ENCODE measurements at places on chromosomes 2 and 18.

DNA sequence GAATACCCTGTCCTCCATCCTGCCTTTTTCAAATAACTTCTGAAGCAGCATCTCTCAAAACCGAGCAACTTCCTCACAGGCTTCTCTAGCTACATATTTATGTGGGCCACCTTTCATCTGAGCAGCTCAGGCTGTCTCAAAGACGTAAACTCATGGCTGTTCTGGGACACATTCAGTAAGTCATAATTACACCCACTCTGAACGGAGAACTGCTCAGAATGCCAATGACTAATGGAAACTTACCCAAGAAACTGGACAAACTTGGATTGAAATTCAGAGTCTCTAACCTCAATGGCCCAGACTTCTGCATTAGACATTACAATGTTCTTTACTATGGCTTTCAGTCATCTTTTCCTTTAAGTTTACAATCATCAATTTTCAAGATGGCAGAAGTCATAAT, 145.2 kb downstream of the RAD51AP2 start:
- no peaks in the 10 kb centered on the region for H3K36me3 ChIP-seq
- DNase-seq = no peak
- H3K4me1 ChIP-seq = no peaks in the 10 kb centered on the region
- no peak overlapping the region for H3K27ac ChIP-seq
- H3K27me3 ChIP-seq = no peaks in the 10 kb centered on the region

- H3K27me3 ChIP-seq = peaks cover 7% of the 10 kb centered on the region
- no peak overlapping the region for H3K4me3 ChIP-seq
- DNase-seq = no peak
- H3K36me3 ChIP-seq = peaks cover 3% of the 10 kb centered on the region
- peaks cover 15% of the 10 kb centered on the region for H3K4me1 ChIP-seq
Observed at GRCh38 chr2:136175466-136175865, 57.5 kb upstream of the CXCR4 start.

DNA sequence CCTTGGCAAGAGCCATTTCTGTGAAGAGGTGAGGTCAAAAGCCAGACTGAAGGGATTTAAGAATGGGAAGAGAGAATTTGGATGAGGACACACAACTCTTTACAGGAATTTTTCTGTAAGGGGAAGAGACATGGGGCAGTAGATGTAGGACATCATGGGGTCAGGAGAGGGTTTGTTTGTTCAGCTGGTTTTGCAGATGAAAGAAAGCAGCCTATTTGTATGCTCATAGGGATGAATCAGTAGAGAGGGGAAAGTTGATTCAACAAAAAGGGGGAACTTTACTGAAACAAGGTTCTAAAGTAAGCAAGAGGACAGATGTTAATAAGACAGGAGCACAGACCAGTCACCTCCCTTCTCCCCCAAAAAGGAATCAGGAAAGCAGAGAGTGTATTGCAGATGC, 11.2 kb downstream of the SCG2 start:
- H3K4me1 ChIP-seq = no peaks in the 10 kb centered on the region
- H3K4me3 ChIP-seq = no peak overlapping the region
- DNase-seq = no peak
- H3K36me3 ChIP-seq = no peaks in the 10 kb centered on the region
- no peak overlapping the region for H3K27ac ChIP-seq

- no peak for DNase-seq
- H3K27ac ChIP-seq = peak overlapping the region; percentile 81
- peaks cover 53% of the 10 kb centered on the region for H3K4me1 ChIP-seq
Observed at GRCh38 chr2:106147665-106148064, 46.4 kb downstream of the UXS1 start.

DNA sequence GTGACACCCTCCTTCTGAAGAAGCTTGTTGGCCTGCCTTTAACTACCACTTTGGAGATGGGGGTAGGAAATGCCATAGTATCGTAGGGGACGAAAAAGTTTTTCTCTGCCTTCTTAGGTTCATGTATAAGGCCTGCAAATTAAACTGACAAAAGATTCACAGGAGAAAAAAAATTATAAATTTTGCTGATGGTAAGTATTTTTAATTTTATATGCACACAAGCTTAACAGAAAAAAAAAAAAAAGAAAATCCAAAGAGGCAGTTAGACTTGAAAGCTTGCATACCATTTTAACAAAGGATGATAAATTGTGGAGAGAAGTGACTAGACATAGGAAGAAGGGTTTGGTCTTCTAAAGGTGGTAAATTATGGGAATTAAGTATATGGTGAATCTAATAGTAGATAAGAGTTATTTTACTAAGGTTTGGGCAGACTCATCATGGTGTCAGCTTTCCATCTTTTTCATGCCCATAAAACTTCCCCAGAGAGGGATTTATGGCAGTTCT, 62.5 kb upstream of the B3GNT2 start:
- no peaks in the 10 kb centered on the region for H3K36me3 ChIP-seq
- H3K27me3 ChIP-seq = no peaks in the 10 kb centered on the region
- H3K27ac ChIP-seq = no peak overlapping the region

- peak overlapping the region; percentile 95 for H3K27ac ChIP-seq
- H3K27me3 ChIP-seq = peaks cover 27% of the 10 kb centered on the region
- DNase-seq = no peak
- peaks cover 50% of the 10 kb centered on the region for H3K4me1 ChIP-seq
- peaks cover 44% of the 10 kb centered on the region for H3K36me3 ChIP-seq
Observed at GRCh38 chr2:96636551-96637171, 1.5 kb downstream of the KANSL3 start.

DNA sequence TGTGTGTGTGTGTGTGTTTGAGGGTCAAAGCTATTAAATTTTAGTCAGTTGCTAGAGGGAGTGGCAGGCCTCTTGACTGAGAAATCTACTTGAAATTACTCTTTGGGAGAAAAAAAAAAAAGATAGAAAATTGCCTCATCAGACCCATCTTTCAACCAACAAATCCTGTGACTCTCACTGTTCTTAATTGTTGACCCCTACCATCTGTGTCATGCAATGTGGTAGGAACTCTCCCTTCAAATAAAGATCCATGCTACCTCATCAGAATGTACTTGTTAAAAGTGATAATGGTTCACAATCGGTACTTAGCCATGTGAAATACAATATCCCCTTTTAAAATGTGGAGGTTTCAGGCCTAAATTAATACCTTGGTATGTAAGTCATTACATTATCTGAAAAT, 670.8 kb upstream of the FANCL start:
- no peaks in the 10 kb centered on the region for H3K4me1 ChIP-seq

DNA sequence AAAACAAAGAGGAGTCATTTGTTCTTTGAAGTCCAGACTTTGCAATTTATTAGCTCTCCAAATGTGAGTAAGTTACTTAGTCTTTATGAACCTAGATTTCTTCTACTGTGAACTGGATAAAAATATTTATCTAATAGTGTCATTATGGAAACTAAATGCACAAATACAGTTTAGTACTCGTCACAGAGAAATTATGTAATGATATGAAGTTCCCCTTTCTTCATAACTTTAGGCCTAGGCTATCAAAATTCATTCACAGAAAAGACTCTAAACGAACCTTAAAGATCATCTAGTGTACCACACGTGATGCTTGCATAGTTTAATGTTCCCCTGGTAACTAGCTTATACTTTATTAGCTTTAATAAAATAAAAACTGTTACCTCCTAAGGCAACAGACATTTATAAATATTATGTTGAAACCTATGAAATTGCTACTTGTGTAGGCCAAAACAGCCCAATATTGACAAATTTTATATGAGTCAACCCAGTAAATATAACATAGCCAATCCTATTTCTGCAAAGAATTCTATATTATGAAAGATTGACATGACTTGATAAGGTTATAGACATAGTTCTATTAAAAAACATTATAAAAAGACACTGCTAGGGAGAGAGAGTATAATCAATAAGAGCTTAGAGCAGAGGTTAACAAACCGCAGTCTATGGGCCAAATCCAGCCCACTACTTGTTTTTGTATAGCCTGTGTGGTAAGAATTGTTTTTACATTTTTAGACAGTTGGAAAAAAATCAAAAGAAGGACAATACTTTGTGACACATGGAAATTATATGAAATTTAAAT, 44.9 kb upstream of the ITPRID2 start:
- H3K36me3 ChIP-seq = no peaks in the 10 kb centered on the region
- H3K4me3 ChIP-seq = no peak overlapping the region
- no peak for DNase-seq
- peaks cover under 1% of the 10 kb centered on the region for H3K27me3 ChIP-seq

DNA sequence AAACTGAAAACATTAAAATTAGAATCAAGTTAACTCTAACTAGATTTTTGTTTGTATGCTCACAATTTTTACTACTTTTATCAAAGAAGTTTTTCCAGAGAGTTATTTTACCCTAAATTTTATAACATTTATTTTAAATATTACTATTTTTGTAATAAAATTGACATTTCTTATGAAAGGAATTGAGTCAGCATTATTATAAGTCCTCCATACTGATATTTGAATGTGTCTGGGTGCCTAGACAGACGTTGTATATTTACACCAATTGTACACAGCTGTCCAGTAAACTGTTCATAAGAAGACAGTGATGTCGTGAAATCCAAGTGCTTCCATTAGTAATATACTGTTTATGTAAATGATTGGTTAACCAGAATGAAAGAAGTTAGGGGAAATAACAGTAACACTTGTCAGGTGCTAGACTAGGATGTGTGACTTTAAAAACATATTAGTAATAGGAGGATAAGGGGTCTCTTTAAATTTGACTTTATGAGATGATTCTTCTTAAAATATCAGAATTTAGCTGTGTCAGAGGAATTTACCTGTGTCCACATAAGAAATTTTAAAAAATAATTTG, 73.7 kb downstream of the TANK start:
- no peak for DNase-seq
- H3K4me1 ChIP-seq = peaks cover 21% of the 10 kb centered on the region
- H3K27me3 ChIP-seq = peaks cover 10% of the 10 kb centered on the region
- H3K27ac ChIP-seq = no peak overlapping the region

All from activated naive CD4-positive, alpha-beta T cell treated with anti-CD3 and anti-CD28 coated beads, Interleukin-2, amount 10 ng/mL, durations not matched to agents 7 days and 5 days (primary cell).